ENCODE measurements at places on chromosomes 11 and 22. TPM values are rescaled to one million over a fixed set of nuclear protein-coding genes. Genes with fewer than 3 reads are reported as not detected.

ME3 gene
- total RNA-seq, result 3.8 TPM

PKDREJ gene
- not detected for total RNA-seq

DNA sequence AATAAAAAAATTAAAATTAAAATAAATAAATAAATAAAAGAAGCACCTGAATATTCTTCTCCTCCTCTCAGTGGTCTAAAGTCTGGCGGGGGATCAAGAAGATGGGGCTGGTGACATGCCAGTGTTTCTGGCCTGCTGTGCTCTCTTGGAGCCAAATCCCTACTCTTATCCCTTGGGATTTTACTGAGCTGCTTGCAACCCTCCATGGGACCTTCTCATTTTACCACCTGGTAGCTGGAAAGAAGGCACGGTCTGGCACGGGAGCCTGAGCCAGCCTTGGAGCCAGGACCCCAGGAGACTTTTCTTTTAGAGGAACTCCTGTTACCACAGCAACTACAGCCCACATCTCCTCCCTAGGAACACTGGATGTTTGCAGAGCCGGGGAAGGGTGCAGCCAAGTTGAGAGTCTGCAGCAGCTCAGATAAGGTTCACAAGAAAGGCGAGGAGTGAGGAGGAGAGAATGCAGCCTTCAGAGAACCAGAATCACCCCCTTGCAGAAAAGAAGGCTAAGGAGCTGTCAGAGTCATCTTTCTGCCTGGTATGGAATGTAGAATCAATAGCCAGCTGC lies 21.4 kb downstream of the CD6 start:
- H3K27ac ChIP-seq, result no peak overlapping the region
- no peaks in the 10 kb centered on the region for H3K36me3 ChIP-seq
- no peaks in the 10 kb centered on the region for H3K27me3 ChIP-seq
- no peak for DNase-seq
- H3K4me1 ChIP-seq, result no peaks in the 10 kb centered on the region
- H3K4me3 ChIP-seq, result no peak overlapping the region

- no peaks in the 10 kb centered on the region for H3K27me3 ChIP-seq
- H3K36me3 ChIP-seq, result no peaks in the 10 kb centered on the region
- H3K27ac ChIP-seq, result no peak overlapping the region
- no peak overlapping the region for H3K4me3 ChIP-seq
- no peak for DNase-seq
Measured at GRCh38 chr11:44990665-44991064, 40.0 kb upstream of the TP53I11 start.

DNA sequence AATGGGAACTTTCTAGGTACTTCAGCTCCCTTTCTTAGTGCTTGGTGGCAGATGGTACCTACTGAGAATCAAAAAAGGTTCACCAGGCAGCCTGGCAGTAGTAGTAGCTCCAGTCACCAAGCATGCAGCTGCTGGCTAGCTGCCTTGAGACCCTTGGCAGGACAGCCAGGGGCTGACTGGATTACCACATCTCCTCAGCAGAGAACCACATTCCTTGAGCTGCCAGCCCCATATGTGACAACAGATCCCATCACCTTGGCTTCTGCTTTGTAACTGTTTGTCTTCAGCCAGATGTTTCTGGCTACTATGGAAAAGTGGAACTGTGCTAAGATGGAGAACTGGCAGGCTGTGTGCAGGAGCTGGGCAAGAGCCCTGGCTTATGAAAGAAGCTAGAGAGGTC lies 39.6 kb upstream of the CHRM4 start:
- H3K4me3 ChIP-seq, result no peak overlapping the region
- DNase-seq, result no peak
- H3K27me3 ChIP-seq, result no peaks in the 10 kb centered on the region
- H3K4me1 ChIP-seq, result peaks cover 28% of the 10 kb centered on the region
- H3K27ac ChIP-seq, result no peak overlapping the region

DNA sequence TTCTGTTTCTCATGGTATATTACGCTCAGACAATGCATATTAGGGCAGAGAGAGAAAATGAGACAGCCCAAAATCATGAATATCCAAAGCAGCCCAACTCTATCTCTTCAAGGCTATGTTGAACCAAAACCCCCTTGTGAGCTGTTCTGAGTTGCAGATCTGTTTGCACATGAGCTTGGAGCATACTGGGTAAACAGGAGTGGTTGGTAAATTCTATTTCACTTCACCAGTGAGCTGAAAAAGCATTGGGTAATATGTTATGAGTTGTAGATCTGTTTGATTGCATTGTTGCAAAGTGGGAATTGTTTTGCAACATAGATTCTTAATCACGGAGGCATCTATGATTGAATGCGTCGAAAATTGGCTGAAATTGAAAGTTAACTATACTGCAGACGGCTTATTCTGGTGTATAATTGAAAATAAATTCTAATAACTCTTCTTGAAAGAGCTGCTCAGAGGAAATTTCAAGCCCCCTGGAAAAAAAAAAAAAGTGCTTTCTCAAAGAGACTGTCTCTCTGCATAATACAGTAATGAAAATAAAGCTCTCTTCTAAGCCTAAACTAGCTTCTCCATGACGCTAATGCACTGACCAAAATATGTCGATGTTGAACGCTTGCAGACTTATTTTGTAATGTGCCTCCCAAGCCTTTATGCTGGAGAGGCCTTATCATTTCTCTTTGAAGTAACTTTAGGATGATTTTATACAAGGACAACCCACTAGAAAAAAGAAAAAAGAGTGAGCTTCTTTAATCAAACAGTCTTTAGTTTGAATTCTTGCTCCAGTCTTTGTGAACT lies 263.7 kb downstream of the NTM start:
- no peak for DNase-seq
- no peaks in the 10 kb centered on the region for H3K36me3 ChIP-seq
- no peak overlapping the region for H3K27ac ChIP-seq
- no peaks in the 10 kb centered on the region for H3K27me3 ChIP-seq
- no peak overlapping the region for H3K4me3 ChIP-seq
- peaks cover 11% of the 10 kb centered on the region for H3K4me1 ChIP-seq

DNA sequence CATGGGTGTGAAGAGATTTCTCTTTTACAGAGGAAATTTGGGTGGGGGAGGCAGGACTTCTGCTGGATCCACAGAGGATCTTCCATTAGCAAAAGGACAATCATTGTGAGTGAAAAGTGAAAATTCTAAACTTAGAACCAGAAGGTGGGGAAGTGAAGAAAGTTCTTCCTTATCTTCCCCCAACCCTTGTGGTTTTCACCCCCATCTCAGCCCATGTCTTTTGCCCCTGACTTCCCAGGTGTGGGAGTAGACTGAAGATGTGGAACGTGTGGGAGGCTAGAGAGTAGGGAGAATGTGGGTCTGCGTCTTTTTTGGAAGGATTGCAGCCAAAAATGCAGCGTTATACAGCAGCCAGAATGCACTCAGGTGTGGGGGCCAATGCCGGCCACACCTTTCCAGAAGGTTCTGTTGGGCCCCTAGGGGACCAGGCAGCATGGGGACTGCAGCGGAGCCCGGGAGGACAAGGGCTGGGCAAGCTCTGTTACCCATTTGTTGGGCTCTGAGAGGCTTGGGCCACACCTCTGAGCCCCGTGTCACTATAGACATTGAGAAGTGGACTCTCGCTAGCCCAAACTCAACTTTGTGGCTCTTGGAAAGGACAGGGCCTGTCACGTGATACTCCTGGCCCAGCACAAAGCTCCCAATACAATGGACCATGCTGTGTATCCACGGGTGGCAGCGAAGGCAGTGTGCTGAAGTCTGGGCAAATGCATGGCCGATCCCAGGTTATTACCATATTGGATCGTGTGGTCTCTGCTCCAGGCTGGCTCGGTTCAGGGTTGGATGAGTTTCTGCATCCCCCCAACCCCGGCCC lies 32.8 kb upstream of the LINC01488 start:
- H3K4me1 ChIP-seq, result peaks cover 7% of the 10 kb centered on the region
- DNase-seq, result no peak
- H3K36me3 ChIP-seq, result no peaks in the 10 kb centered on the region
- no peak overlapping the region for H3K4me3 ChIP-seq
- H3K27me3 ChIP-seq, result no peaks in the 10 kb centered on the region

- H3K4me1 ChIP-seq, result peaks cover 3% of the 10 kb centered on the region
- no peak overlapping the region for H3K27ac ChIP-seq
- no peaks in the 10 kb centered on the region for H3K36me3 ChIP-seq
- DNase-seq, result no peak
- no peak overlapping the region for H3K4me3 ChIP-seq
Measured at GRCh38 chr11:65043881-65044501, 3.0 kb downstream of the SAC3D1 start.

DNA sequence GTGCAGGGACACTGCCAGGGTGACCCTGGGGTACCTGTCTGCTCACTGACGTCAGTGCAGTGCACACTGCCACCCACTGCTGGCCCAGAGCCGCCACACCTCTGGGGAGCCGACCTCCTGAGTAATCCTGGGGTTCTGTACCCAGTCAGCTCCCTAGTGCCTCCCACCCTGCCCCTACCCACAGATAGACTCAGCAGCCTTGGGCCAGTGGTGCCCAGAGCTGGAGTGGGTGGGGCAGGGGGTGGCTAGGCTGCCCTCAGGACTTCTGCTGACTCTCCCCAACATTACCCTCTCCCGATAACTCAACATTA lies 5.8 kb downstream of the NRXN2 start:
- DNase-seq, result no peak
- H3K4me1 ChIP-seq, result peaks cover 28% of the 10 kb centered on the region
- H3K27ac ChIP-seq, result no peak overlapping the region
- H3K36me3 ChIP-seq, result no peaks in the 10 kb centered on the region
- peaks cover 49% of the 10 kb centered on the region for H3K27me3 ChIP-seq

Measured in GM23338 (cell line).